Activated CD4-positive, alpha-beta T cell treated with anti-CD3 and anti-CD28 coated beads for 4 hours (primary cell): ENCODE measurements at places on chromosomes 12 and 14.

GRCh38 chr12:103011974-103012763 lies 54.7 kb downstream of the ASCL1 start:
- no peak for DNase-seq

DNA sequence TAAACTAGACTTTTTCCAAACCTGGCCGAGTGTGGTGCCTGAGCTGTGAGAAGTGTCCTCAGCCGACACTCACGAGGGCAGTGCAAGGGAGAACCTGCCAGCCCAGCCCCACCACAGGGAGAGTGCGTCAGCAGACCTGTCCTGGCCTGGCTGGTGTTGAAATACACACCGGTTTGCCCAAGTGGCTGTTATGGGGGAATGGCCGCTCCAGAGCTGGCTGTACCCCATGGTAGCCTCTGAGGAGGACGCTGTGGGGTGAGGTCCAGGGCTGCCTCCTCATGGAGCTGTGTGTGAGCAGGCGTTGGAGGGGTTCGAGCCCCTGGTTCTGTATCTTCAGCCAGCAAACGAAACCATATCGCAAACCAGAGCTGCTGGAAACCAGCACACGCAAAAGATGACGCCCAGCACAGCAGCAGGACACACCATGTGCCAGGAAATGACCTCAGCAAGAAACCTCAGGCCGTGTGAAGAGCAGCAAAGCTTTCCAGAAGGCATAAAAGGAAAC lies 9.4 kb downstream of the ANKRD9 start:
- no peak for DNase-seq

DNA sequence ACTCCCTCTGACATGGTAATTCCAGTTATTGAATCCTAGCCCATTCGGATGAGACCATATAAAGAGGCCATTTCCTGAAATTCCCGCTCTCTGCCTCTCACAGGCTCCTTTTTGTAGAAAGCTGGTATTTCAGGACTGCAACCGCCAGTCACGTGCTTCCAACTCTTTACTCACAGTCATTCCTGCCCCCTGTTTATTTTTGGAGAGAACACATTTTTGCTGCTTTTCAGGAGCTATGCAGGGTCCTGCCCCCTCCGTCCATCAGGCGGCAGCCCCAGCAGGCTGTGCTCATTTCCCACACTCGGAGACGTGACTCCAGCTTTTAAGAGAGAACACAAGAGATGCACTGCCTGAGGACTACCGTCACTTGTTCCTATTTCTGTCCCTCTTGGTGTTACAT lies 26.8 kb downstream of the IFT43 start:
- DNase-seq: no peak

- no peak for DNase-seq
Measured at GRCh38 chr14:95906591-95906990, 30.0 kb downstream of the TUNAR start.

DNA sequence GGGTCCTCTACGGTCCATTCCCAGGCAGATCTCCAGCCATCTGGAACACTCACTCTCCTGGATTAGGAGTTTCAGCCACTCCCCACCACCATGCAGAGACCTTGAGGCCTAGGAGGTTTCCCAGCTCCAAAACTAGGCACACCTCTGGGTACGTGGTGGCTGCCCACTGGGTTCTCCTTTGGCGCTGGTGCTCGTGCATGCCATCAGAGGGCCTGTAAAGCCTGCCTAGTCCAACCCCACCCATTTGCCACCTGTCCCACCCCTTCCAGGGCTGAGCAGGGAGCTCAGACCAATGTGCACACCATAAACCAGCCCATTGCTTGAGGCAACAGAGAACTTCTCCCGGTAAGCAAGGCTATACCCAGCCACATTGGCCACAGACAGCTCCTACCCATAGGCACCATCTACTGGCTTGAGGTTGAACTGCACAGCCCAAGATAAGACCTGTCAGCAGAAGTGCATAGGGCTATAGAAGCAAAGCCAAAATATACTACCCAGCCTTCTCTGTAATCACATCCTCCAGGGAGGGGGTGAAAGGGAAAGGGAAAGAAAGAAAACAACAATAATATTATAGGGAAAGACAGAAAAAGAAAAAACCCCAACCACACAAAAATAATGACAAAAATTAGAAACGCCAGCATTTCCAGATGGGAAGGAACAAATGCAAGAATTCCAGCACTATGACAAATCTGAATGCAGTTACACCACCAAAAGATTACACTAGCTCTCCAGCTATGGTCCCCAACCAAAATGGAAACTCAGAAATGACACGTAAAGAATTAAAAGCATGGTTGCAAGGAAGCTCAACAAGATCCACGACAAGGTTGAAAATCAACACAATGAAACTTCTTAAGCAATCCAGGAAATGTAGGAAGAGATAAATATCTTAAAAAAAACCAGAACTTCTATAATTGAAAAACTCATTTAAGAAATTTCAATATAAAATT lies 111.9 kb upstream of the CCDC175 start:
- DNase-seq: no peak

DNA sequence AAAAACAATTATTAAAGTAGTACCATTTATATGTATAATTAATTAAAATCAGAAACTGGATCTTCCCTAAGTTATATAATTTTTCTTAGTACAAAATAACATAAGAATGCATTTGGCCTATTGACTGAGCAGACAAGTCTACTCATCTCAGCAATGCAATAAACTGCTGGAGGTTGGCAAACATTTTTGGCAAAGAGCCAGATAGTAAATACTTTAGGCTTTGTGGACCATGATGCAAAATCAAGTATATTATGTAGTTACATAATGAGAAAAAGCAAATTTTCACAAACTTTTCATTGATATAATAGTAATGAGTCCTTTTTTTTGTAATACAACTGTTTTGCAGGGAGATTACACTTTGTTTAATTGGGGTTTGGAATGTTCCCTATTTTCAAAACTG lies 30.9 kb downstream of the ERGIC2 start:
- DNase-seq: no peak

GRCh38 chr12:82801951-82802610 lies 115.4 kb downstream of the TMTC2 start:
- no peak for DNase-seq

- no peak for DNase-seq
Measured at GRCh38 chr12:105064564-105065178, 19.6 kb downstream of the ALDH1L2 start.

DNA sequence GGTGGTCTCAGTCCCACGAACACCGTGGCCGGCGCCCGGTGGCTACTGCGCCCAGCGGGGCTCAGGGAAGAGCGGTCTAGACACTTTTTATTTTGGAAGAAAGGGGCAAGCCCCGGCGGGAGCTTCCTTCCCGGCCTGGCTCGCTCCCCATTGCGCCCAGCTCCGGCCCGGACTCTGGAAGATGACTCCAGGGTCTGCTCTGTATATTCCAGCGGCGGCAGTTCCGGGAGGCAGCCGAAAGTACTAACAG lies 225.1 kb upstream of the CRY1 start:
- peak; percentile 10 for DNase-seq

GRCh38 chr12:15856097-15856982 lies 25.8 kb upstream of the STRAP start:
- peak; percentile 65 for DNase-seq

DNA sequence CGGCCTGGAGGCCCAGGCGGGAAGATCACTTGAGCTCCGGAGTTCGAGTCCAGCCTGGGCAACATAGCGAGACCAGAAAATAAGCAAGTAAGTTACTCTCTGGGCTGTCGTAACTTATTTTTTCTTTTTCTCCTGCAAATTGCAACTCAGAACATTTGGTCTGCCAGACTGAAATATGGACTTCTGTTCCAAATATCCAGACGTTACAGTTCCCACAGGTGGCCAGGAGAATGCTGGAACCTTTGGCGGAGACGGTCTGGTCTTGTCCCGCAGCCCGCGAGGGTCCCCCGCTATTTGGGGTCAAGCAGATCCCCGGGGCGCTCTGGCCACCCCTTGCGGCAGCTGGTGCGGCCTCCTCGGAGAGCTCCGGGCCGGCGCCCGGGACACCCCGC lies 488 bp upstream of the PLEKHH1 start:
- DNase-seq: no peak

- DNase-seq: no peak
Measured at GRCh38 chr14:29759521-29760340, 167.9 kb downstream of the PRKD1 start.

DNA sequence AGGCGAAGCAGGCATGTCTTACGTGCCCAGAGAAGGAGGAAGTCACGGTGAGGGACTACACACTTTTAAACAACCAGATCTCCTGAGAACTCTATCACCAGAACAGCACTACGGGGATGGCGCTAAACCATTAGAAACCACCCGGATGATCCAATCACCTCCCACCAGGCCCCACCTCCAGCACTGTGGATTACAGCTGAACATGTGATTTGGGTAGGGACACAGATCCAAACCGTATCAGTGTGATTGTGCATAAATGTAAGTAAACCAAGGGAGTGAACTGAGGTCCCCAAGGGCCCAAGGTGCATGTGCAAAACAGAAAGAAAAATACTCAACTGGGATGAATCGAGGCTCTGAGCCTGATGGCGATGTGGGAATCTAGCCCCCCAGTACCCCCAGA lies 134.2 kb downstream of the DICER1 start:
- no peak for DNase-seq

DNA sequence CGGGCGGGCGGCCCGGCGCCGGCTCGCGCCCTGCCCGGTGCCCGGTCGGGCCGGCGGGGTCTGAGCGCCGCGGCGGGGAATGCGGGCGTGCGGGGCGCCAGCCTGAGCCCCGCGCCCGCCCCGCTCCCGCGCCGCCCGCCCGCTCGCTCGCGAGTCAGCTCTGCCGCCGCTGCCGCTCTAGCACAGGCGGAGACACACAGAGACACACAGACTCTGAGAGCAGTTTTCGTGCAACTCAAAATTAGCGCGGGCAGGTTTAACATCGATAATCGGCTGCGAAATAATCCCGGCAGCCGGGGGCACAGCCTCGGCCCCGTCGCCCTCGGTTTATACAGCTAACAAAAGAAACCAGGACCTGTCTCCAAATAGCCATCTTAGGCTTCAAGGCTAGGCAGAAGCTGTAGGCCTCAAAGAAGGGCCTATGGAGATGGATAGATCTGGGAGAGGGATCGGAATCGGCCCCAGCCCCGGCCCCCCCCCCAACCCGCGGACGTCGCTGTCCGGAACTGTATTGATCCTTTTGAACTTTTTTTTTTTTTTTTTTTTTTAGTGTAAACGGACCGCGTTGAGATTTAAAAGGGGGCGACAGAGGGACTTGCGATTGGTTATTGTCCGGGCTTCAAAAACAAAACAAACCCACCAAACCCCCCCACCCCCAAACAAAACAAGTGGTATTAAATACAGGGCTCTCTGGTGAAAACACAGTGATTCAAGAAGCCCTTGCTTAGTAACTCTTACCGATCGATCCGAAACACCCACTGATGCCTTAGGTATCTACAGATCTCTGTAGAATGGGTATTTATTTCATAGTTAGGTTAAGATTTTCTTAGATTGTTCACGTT lies 1.1 kb downstream of the ARID2 start:
- peak; percentile 52 for DNase-seq

DNA sequence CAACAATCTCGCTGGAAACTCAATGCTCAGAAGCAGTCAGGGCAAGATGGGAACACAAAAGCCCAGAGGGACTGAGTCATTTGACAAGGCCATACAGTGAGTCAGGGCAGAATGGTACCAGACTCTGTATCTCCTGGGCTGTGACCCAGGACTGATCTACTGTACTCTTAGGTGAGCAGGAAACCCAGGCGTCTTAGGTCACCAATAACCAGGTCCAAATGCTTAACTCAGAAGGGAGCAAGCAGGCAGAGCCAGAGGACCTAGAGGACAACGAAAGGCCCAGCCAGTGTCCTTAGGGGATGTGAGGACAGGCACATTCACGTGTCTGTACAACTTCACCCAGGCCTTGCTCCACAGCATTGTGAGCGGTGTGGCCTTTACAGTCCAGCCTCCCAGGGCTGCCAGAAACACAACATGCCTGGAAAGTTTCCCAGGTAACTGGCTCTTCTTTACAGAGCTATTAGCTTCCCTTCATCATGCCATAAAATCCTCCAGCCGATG lies 69.9 kb downstream of the ARL6IP4 start:
- no peak for DNase-seq

DNA sequence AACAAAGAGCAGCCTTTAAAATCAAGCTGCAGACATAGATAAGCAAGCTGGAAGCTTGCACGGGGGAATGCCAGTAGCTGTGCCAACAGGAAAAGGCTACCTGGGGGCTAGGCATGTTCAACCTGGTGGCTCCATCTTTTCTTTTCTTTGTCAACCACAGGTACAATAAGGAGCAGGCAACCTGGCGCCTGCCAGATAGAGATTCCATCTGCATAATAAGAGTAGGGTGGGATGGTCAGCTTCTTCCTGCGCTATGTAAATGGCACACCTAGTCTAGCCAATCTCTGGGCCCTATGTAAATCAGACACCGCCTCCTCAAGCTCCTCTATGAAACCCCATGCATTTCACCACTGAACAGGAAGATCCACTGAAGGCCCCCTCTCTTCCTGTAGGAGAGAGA lies 87.4 kb upstream of the PKP2 start:
- no peak for DNase-seq

GRCh38 chr12:90979951-90980350 lies 24.8 kb downstream of the EPYC start:
- DNase-seq: no peak

DNA sequence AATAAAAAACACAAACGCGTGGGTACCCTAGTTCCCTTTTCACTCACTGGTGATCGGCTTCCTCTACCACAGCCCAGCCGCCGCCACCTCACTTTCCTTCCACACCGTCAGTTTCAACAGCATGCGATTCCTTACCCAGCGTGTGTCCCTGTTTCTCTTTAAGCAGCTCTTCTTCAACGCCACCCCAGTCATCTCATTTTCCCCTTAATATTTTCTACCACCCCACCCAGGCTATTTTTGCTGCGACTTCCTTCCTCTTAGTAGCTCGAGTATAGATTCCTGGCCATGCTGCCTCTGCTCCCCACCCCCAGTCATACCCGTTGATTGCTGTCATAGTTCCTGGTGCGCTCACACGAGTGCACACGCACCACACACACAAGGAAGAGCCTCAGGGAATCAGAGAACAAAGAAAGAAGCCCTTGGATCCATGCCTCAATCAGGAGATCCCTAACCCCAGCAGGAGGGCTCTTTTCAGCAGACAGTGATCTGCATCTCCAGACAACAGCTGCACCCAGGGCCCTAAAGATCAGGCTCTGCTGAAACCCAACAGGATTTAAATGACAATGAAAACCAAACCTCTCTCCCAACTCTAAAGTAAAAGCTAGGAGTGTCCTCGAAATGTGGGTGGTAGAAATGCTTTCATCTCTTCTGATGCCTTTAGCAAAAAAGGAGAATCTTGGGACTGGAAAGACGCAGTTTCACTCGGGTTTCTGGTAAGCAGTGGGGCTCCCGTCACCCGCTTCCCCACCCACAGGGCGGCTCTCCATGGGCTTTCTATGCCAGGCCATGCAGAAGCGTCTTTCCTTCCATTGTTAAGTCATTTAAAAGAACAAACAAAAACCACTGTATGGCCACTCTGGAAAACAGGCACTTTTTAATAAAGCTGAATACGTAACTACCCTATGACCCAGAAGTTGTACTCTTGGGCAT lies 23.8 kb downstream of the VPS37B start:
- peak; percentile 39 for DNase-seq

- no peak for DNase-seq
Measured at GRCh38 chr12:39764944-39765560, 145.4 kb upstream of the ABCD2 start.

DNA sequence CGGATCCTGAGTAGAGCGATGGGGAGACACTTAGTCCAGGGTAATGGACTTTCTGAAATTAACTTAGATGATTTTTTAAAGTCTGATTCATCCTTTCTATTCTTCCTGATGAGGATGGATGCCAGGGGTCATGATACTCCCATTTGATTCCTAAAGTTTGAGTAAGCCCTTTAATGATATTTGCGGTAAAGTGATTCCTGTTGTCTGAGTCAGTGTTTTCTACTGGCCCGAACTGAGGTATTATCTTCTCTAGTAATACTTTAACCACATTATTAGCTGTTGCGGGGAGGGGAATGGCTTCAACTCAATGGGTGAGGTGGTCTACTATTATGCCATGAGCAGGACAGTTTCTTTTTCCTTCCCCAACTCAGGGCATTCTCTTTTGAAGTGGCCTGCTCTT lies 111.6 kb downstream of the RIN3 start:
- no peak for DNase-seq
